ENCODE measurements at places on chromosomes 1 and 21.

DNA sequence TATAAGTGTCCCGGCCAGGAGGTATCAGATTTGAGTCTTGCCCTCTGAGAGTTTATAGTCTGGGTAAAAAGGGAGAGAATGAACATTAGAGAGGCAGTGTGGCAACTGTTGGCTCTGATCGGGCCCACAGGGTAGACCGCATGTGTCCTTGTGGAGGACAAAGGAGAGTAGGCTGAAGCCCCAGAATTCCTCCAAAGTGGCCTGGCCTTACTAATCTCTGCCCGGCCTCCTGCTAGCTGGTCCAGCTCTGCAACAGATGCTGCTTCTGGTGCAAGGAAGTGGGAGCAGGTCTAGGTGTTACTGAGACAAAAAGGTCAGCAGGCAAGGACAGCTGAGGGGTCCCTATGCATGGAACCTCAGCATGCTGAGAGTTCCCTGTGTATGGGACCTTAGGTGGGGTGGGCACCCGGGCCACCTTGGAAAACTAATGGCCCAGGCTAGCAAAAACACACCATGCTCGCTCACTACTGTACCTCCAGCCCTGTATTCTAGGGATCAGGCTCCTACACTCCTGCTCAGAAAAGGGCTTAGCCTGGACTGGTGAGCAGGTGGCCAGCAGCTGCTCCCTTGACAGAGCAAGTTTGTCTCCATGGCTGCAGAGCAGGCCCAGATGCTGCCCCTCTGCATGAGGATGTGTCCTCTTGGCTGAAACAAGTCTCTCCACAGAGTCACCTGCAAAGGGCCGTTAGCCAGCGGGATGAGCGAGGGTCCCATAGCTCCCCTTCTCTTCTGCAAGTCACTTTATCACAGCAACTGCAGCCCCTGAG lies 30.3 kb upstream of the RGS16 start:
- DNase-seq, result no peak

GRCh38 chr1:180672505-180672904 lies 40.7 kb downstream of the XPR1 start:
- DNase-seq, result no peak

GRCh38 chr1:9149151-9149550 lies 20.2 kb upstream of the GPR157 start:
- DNase-seq, result no peak

DNA sequence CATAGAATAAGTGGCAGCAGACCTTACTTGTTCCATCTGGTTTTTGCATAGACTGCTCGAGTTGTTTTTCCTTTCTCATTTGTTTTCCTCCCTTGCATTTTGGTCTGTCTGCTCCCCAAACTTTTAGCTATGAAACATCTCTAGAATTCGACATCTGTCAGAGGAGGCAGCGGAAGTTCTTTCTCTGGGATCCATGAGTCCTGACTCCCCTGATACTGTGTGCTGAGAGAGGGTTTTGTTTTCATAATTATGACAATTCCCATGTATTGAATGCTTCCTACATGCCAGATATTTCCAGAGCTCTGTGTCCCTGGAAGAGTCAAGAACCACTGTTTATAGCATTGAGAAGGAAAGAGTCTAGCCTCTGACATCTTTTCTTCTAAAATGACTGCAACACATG lies 172.6 kb downstream of the KIF26B start:
- DNase-seq, result no peak

GRCh38 chr1:8197493-8198282 lies 120.2 kb upstream of the SLC45A1 start:
- no peak for DNase-seq

DNA sequence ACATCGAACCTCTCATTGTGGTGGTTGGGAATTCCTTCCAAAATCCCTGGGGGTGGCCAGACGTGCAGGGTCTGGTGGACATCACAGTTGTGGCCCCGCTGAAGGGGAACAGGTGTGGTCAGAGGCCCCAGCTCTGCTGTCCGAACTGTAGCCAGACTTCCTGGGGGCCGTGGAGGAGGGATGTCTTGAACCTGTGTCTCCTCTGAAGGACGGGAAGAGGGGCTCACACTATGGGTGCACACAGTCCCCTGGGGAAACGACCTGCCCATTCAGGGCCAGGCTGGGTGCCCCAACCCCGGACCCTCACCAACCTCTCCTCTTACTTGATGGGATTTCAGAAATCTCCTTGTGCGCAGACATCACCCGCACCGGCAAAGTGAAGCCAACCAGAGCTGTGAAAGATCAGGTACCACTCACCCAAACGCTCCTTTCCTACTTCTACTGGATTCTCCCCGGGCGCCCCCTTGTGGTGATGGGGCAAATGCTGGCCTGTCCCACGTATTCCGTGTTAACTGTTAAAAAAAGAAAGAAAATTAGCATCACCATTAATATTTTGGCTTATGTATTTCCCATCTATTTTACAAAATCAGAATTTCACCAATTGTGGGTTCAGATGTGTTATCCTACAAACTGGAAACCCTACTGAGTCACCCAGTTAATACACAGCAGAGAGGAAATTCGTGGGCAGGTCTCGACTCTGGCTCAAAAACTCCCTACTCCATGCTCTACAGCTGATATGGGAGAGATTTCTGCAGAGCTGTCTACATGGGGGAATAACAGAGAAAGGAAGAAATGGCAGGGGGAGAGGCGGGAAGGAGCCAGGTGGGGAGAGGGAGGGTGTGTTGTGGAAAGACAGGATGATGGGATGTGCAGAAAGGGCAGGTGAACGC lies 28.1 kb downstream of the PADI4 start:
- peak; percentile 39 for DNase-seq

DNA sequence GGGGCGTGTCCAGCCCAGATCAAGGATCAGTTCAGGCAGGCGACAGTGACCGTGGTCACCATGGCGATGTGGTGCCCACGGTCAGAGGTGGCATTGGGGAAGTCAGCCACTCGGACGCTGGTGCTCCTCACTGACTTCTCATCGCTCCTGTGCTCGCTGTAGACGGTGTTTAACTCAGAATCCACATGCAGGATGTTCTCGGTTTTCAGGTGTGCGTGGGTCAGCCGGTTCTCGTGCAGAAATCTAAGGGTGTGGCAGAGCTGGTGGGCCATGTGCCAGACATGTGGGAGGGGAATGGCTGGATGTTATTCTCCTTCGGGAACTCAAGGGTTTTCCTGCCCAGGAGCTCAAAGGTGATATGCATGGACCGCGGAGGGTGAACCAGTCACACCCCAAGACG lies 11.7 kb downstream of the OR2AJ1 start:
- DNase-seq, result no peak

GRCh38 chr1:84402501-84402900 lies 4.2 kb downstream of the DNASE2B start:
- DNase-seq, result no peak

DNA sequence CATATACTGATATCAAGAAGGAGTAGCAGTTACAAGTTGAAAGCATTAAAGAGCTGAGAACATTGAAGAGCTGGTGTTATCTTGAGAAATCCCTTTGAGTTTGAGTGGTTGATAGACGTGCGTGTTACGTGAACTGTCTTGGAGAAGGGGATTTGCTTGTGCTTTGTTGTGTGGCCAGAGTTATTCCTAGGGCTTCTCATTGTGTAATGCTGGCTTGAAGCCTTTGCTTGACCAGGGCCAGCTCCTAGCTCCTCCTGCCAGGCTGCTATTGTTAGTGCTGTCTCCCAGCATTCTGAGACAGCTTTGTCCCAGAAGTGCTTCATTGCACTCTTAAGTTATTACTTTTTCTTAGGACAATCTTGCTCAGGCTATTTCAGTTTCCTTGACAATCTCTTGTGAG lies 116.2 kb upstream of the KCNK2 start:
- DNase-seq, result no peak

GRCh38 chr1:61374156-61374555 lies 291.8 kb downstream of the NFIA start:
- no peak for DNase-seq

GRCh38 chr1:160024195-160024905 lies 7.4 kb downstream of the PIGM start:
- DNase-seq, result no peak

DNA sequence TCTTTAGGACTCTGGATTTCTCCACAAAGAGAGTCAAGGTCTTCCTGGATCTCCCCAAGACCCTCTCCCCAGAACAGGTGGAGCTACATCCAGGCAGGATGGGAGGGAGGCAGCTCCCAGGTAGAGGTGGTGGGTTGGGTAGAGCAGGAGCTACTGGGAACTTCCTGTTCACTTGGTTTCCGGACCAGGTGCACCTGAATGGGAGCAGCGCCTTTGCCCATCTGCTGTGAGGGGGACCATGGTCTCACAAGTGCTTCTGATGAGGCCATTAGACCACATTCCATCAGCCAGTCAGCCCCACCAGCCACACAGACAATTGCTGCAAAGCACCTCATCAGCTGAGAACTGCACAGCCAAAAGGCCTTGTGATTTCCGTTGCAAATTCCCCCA lies 188.8 kb downstream of the MATN1 start:
- no peak for DNase-seq

GRCh38 chr1:169081503-169082123 lies 24.9 kb upstream of the ATP1B1 start:
- no peak for DNase-seq

DNA sequence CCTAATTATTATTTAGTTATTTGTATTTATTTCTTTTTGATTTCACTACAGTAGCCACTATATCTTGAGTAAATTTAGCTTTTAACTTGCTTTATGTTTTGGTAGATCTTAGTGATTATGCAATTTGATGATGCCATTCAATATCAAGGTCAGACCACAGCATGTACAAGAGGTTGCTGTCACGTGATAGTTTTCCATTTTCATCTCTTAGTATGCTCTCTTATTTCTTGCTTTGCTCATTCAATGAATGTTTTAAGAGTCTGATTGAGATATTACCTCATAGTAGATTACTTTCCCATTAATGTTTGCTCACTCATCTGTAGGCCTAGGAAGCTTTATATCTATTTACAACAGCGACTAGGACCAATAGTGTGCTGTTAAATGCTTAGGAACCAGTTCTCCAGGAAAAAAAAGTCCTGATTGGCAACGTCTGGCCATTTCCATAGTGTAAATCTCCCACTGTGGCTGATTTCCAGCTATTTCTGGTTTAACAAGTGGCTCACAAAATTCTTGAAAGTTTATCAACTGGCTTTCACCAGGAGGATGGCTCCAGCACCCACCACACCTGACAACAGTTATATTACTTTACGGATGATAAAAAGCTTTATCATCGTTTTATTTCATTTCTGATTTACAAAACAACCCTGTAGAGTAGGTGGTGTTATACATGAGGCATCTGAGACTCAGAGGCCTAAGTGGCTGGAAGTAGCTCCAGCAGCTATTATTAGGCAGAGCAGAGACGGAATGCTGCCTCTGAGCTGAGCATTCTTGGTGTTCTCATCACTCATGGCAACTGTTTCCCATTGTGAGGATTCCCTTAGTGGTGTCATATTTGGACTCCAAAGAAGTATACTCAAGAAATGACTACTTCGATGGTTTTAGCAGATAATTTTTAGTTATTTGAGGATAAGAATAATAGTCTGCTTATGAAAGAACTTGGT lies 235.2 kb downstream of the DISC1 start:
- no peak for DNase-seq

- DNase-seq, result no peak
Measured at GRCh38 chr1:62364721-62365120, 45.5 kb upstream of the KANK4 start.

GRCh38 chr1:29450591-29450990 lies 214.3 kb downstream of the PTPRU start:
- no peak for DNase-seq

DNA sequence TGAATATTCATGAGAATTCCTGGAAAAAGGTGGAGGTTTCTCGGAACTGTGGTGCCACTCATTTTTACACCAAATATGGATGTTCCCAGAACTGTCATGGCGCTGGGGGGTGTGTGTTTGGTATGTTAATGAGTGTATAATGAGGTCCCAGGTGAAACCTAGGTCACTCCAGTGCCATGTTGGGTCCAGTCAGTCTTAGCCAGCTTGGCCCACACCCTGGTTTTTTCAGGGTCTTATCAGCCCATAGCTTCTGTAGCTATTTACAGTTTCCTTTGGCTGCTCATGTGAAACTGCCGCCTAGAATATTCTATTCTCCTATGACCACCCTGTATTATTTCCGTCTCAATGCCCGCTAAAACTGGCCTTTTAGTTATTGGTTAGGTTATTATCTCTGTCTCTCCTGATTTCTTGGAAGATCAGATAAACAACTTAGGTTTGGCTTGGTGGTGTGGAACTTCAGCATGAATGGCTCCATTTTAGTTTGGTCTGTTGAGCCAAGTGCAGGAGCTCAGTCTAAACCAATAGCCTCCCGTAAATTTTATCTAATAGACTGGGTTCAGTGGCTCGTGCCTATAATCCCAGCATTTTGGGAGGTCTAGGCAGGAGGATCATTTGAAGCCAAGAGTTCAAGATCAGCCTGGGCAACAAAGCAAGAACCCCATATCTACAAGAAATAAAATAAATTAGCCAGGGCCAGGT lies 42.1 kb upstream of the EDARADD start:
- DNase-seq, result no peak

GRCh38 chr1:10808441-10808840 lies 12.0 kb upstream of the CASZ1 start:
- DNase-seq, result no peak

DNA sequence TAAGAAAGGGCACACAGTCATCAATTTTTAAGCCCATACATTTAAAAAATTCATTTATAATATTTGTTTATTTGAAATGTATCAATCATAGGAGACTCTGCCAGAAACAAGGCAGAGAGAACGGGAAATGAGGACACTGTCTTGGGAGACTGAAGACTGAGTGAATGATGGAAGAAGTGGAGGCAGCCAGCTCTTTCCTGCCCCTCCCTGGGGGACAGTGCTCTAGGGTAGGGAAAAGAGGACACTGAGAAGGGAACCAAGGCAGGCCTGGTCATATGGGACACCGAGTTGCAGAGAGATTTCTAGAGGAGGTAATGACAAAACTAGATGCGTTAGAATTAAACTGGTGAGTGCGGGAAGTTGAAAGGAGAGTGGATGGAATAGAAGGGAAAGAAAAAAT lies 31.6 kb downstream of the EEIG2 start:
- no peak for DNase-seq

- DNase-seq, result no peak
Measured at GRCh38 chr1:65179148-65179547, 31.1 kb downstream of the AK4 start.

GRCh38 chr21:39107739-39108138 lies 75.5 kb downstream of the PSMG1 start:
- DNase-seq, result no peak

DNA sequence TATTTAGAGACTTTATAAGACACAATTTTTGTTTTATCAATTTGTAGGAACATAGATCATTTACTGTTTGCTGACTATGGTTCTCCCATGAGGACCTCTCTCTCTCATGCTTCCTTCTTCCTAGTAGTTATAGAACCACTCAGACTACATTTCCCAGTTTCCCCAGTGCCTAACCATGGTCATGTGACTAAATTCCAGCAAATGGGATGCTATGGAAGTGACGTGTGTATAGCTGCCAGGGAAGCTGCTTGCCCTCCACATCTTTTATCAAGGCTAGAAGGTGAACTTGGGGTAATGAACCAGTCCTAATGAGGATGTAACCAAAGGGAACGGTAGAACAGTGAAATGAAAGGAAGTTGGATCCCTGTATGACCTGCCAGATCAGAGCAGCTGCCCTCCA lies 184.0 kb downstream of the MIS18A start:
- DNase-seq, result no peak
